NCI-H446 treated with DMSO at 0.1 percent for 48 hours (cell line): ENCODE measurements at places on chromosomes 16 and 17.
A peak's percentile ranks its signal among the peaks of the same experiment; 100 is the strongest.

GRCh38 chr17:80910043-80910442 is 81.6 kb upstream of the CHMP6 start:
- DNase-seq: no peak

DNA sequence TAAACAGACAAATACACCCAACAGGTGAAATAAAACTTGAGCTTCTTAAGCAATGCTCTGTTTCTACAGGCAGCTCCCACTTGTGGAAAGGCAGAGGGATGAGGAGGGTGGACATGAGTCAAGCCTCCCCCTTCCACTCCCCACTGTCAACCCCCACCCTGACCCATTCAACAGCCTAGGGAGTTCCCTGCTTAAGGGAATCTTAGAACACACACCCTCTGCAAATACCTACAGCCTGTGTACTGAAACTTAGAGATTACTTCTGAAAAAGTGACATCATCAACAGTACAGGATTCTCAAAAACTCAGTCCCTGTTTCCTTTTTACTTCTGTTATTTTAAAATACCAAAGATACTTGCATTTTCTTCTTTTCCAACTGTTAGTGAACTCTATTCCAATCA is 345.4 kb downstream of the SOX9 start:
- no peak for DNase-seq

DNA sequence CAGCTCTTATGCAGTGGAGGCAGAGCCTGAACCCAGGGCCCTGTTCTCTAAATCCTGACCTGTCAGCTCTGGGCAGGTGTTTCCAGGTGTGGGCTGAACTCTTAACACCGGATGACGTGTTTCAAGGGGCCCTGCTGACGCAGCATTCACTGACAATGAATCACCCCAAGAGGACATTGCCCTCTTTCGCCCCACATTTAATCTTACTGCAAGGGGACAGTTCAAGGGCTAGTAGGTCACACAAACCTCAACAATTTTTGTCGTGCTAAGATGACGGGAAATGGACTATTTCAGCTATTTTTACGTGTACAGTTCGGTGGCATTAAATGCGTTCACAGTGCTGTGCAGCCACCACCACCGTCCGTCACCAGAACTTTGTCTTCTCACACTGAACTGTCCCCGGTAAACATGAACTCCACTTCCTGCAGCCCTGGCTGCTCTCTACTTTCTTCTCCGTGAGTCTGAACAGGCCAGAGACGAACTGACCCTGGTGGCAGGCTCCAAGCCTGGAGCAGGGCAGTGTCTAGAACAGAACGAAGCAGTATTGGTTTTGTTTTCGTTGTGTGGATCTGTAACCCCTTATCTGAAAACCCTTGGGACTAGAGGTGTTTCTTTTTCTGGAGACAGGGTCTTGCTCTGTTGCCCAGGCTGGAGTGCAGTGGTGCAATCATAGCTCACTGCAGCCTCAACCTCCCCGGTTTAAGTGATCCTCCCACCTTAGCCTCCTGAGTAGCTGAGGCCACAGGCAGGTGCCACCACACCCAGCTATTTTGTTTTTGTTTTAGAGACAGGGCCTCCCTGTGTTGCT is 88.4 kb upstream of the CIBAR2 start:
- DNase-seq: no peak

GRCh38 chr16:89001117-89002027 is 24.4 kb upstream of the CBFA2T3 start:
- no peak for DNase-seq

DNA sequence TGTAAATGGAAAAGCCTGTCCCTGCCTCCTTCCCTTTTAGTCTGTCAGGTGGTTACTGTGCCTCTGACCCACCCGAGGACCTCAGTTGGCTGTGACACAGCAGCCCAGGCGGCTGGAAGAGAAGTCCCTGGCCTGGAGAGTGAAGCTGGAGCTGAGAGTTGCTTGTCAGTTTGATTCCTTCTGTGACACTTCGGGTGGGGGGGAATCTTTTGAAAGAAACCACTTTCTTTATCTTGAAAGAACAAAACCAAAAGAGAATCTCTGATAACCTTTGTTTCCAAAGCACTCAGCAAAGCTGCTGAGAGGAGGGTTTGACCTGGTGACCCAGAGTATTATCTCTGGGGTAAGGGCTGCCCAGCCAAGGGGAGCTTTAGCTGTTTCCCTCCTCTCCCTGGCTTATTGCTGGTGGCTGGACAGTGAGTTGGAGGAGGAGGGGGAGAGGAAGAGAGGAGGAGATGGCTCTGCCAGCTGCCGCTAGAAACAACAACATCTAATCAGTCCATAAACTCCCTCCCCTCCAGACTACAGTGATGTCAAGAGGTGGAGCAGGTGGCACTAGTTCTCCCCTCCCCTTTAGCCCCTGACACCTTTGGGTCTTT is 34.0 kb downstream of the YPEL2 start:
- DNase-seq: no peak

DNA sequence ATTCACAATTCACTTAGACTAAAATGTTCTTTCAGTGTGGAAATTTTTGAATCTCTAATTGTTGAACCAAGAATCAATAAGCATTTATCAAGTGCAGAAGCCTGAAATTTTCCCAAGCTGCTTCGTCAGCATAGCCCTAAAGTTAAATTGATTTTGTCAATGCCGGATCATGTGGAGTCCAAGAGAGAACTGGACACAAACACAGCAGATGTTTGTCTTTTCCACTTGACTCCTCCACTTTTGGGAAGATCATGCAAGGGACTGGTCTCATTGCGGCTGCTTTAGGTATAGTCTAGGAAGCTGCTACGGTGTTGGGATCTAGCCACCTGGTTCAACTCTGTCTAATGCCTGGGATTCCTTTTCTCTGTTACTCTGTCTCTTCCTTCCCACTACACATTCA is 95.7 kb downstream of the CYB561 start:
- no peak for DNase-seq

DNA sequence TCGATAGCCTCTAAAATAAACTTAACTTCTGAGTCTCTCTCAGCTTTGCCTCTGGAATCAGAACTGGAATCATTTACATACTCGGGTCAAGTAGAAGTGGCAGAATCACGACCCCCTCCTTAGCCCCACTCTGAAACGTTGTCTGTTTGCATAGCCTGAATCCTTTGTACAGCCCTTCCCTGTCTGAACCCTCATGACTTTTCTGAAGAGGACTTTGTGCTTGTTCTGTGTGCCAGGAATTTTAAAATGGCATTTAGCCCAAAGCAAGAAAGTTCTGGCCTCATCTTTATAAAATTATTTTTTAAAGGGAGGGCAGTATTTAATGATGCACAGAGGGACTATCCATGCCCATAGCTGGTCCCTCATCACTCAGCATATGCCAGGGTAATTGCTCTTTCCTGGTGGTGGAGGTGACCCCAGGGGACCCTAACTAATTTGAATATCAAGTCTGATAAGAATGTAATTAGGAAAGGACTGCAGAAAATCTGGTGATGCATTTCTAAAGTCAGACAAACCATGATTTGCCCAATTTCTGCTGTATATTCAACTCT is 342.7 kb upstream of the TNRC6C start:
- no peak for DNase-seq

DNA sequence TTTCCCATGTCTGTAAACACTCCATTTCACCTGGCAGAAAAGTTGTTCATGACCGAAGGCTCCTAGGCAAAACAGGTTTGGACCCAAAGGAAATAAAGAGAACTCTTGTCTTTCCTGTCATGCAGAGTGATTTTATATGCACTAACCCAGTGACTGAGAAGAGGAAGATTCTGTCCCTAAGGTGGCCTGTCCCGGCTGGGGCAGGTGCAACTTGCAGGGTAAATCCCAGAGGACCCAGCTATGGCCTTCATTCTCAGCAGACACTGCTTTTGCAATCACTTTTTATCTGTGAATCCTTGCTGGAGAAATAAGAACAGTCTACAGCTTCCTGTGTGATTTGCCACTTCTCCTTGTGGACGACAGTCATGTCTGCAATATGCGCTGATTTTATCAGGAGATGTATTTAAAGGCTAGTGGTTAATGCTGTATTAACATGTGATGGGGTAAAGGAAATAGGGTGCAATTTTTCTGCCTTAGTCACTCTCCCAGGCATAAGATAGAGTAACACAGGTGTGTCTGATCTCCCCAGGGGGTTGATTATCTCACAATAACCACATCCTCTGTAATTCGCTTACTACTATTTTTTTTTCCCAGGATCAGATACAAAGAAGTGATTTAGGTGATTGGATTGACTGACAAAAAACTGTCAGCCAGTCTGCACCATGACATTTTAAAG is 696.8 kb upstream of the SOX9 start:
- no peak for DNase-seq

- no peak for DNase-seq
These were observed 191.7 kb upstream of the RBFOX1 start for GRCh38 chr16:7140899-7141298.

- DNase-seq: no peak
These were observed 48.5 kb downstream of the IRF8 start for GRCh38 chr16:85947230-85948137.

GRCh38 chr16:73365016-73365551 is 317.2 kb upstream of the ZFHX3 start:
- DNase-seq: no peak

DNA sequence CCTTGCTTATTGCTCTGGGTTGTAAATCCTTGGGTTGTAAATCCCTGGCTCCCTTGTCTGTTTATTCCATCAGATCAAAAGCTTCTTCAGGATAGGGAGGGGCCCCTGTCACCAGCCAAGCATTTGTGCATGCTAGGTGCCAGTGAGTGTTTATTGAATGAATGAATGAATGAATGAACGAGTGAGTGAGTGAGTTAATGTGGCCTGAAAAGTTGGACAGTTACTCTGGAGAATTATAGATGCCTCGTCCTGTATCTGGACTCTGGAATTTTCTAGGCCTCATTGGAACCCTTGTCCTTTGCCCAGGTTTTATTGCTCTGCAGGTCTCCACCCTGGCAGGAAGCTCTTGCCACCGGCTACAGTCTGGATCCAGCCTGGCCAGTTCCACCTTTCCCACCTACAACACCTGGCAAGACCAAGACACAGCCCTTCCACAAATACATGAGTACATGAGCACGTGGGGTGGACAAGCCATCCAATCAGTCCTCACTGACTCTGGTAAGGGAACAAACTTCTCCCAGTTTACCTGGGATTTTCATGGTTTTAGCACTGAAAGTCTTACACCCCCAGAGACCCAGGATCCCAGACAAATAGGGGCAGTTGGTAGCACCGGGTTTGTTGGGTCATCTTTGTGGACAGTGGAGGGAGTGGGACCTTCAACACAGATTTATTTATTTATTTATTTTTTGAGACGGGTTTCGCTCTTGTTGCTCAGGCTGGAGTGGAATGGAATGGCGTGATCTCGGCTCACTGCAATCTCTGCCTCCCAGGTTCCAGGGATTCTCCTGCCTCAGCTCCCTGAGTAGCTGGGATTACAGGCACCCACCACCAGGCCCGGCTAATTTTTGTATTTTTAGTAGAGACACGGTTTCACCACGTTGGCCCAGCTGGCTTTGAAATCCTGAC is 14.7 kb upstream of the CDH1 start:
- no peak for DNase-seq

DNA sequence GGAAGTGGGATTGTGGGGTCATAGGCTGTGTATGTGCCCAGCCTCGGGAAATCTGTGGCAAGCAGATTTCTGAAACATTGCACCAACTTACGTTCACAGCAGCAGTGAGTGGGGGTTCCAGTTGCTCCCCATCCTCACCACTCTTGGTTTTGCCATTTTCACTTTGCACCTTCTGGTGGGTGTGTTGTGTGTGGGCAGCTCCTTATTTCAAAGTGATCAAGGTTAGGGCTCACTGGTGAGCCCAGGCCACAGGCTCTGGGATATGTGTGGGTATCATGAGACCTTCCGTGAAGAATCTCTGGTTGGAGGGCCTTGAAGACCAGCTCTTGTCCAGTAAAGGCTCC is 29.5 kb upstream of the PRM1 start:
- no peak for DNase-seq

DNA sequence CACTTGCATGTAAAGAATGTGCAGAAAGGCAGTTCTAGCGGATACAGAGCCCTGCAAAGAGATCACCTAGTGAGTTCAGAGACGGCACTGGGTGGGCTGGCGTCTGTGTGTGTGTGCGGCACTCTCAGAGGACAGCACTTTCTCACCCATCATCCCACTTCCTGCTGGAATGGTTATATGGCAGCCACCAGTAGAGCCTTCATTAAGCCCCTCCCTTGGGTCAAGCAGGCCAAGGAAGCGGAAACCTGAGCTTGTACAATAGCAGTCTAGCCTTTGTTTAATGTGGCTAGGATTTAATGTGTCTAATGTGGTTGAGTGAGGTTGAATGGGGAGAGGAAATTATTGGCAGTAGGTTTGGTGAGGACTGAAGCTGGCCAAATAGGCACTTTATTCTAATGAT is 88.3 kb upstream of the ELAC2 start:
- DNase-seq: no peak

GRCh38 chr17:58320570-58321323 is 7.8 kb downstream of the TSPOAP1 start:
- no peak for DNase-seq

- no peak for DNase-seq
These were observed 60.8 kb downstream of the TMEM235 start for GRCh38 chr17:78291944-78292910.

DNA sequence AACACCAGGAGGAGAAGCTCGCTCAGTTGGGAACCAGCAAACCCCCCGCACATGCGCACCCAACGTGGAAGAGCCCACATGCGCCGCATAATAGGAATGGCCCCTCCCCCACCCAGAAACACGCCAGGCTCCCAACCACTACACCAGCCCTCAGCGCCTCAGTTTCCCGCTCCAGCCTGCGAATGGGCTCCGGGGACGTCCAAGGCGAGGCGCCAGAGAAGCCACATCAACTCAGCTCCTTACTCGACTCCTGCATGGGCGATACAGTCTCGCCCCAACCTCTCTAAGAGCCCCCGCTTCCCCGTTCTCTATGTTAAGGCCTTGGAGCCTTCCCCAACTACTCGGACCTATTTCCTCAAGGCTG is 504 bp downstream of the SRSF1 start:
- peak; percentile 50 for DNase-seq

DNA sequence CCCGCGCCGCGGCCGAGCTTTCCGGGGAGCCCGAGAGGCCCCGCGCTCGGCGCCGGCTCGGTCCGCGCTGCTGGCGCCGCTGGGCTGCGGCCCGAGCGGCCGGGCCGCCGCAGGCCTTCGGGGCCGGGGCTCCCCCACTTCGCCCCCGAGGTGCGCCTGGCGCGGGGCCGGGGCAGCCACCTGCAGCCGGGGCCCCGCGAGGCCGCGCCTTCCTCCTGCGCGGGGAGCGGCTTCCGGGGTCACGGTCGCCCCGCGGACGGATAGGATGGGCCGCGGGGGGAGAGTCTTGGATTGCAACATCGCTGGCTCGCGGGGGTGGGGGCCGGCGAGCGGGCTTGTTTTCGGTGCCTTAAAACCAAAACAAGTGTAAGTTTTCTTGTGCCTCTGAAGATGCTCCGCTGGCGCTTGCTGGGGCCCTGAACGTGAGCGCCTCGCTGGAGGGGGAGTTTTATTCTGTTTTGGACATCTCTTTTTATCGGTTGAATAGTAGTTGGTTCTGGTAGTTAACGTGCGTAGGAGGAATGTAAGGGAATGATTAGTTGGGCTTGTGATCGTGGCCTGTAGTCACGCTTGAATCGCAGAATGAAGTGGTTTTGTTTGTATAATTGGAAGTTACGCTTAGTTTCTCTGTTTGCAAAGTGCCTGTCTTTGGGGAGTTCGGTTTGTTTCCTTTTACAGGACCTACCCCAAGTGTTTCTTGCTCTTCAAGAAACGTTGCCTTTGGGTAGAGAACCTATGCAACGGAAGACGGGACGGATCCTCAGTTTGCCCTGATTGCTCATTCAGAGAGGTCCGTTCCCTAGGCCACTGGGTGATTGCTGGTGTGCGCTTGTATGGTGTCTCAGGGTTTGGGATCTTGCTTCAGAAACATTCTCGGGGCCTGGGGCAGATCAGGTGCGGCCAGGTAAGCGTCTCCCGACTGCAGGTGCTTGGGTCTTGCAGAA is 724 bp downstream of the UBE2I start:
- DNase-seq: no peak

- no peak for DNase-seq
These were observed 306.2 kb downstream of the CEP112 start for GRCh38 chr17:65885541-65886312.
